Spinal cord (tissue), 10 donors: ENCODE measurements at places on chromosomes 3 and 15.

DNA sequence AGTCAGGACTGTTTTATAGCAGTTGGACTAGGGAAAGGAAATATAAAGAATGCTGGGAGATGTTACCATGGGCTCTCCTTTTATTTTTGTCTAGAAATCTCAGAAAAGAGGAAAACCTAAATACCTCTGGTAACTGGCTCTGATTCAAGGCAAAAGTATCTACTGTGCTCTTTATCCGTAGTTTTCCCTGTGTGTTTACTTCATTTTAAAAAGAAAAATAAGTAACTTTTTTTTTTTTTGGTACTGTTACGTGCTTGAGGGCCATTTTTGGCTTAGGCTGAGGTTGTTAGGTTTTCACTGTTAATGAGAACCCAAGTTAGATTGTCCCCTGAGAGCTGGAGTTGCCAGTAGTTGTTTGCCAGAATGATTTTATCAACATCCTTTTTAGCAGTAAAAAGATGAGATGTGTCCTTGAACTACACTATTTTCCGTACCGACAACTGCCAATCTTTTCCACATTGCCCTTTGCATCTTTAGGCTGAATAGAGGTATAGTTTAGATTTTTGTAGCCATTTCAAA is 35.8 kb downstream of the IQGAP1 start:
- no peak for DNase-seq

GRCh38 chr15:48411971-48412591 is 80.9 kb downstream of the DUT start:
- peak; percentile 65 for DNase-seq

- no peak for DNase-seq
Observed at GRCh38 chr15:41827290-41827879, 507 bp upstream of the JMJD7 start.

GRCh38 chr3:147371771-147372340 is 34.5 kb downstream of the ZIC4 start:
- no peak for DNase-seq

- DNase-seq: peak; percentile 78
Observed at GRCh38 chr3:186109897-186110803, 1.3 kb upstream of the ETV5 start.

GRCh38 chr3:78847603-78848002 is 920.2 kb downstream of the ROBO1 start:
- no peak for DNase-seq

DNA sequence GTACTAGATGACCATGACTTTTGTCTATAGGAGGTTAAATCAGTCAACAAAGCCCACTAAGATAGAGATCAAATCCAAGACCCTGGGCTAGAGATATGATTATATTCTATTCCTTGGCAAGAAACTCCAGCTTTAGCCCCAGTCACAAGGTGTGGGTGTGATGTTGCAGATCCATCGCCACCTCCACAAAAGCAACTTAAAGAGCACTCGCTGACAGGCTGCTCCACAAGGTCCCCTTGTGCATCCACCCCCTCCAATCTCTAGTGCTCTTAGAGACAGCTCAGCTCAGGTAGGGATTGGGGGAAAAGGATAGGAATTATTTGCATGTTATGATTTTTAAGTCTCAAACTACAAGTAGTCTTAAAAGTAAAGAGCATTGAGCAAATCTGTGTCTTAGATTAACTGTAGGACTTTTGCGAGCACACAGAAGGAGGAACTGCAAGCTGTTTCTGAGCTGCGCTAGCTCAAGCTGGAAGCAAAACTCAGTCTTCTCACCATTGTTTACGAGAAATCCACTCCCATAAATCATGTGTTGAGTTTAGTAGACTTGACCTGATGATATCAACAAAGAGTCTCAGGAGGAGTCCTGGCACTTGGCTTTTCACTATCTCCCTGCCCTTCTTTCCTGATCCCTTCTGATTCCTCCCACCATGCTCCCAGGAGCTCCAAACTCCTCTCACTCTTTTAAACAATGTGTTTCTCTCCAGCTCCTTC is 177.6 kb downstream of the STAC start:
- DNase-seq: no peak

DNA sequence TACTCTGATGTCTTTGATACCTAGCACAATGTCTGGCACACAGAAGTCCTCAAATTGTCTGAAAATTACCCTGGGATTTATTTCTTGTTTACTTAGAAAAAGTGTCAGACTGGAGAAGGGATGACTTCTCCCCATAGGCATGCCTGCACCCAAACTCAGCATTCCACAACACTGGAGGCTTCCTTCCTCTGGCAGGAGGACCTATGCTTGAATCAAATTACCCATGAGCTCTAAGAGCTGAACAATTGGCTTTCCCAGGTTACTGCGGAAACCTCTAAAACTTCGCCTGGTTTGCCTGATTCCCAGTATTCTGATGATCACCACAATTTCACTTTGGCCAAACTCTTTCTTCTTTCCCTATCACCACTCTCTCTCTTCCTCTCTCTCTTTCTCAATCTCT is 217.4 kb downstream of the DIPK2A start:
- DNase-seq: no peak

DNA sequence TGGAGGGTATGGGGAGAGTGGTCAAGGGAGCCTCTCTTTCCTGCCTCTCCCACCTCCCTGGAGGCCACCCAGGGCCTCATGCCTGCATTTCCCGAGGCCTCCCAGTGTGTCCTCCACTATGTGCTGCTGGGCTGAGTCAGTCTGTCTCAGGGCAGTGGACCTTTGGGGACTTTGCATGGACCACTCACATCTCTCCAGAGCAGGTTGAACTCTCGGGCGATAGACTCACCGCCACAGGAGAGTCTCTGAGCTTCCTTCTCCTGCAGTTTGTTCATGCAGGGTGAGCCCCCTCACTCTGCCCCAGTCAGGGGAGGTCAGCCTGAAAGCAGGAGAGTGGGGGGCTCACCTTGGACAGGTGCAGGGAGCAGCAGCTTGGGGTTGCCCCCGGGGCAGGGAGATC is 60.5 kb upstream of the SEC22A start:
- no peak for DNase-seq

DNA sequence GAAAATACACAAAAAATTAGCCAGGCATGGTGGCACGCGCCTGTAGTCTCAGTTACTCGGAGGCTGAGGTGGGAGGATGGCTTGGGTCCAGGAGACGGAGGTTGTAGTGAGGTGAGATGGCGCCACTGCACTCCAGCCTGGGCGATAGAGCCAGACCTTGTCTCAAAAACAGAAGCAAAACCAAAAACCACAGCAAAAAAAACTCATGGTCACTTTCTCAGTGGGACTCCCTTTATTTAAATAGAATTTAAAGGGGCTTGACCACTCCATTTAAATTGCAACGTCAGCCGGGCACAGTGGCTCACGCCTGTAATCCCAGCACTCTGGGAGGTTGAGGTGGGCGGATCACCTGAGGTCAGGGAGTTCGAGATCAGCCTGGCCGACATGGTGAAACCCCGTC is 32.8 kb downstream of the ARHGAP31 start:
- DNase-seq: no peak

DNA sequence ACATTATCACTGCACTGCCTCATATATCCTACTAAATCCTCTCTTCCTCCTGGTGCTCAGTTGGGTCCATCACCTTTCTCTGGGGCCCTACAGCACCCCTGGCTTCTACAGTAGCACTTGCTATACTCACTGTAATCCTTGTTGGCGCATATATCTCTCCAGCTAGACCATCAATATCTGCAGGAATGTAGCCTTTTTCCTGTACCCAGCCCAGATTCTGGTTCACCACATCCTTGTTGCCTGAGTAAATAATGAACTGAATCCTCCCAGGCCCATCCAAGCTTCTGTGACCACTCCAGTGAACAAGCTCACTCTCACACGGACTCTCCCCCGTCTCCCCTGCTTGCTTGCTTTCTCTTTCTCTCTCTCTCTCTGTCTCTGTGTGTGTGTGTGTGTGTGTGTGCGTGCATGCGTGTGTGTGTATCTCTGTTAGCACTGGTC is 62.5 kb upstream of the LIPC start:
- DNase-seq: no peak

DNA sequence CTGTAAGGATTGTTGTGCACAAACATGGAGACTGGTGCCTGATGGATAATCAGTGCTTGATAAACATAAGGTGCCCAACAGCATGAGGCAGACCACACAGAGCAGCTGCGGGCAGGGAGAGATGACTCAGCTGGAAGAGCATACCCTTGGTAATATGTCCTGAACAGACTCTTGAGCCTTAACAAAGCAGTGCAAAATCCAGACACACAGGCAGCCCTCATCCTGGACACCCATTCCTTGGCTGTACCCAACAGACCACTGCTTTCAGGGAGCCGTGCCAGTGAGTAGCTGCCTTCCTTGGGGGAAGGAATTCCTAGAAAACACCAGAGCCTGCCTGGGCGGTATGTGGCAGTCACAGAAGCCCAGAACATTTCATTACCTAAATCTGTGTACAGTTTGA is 156.2 kb downstream of the CLSTN2 start:
- no peak for DNase-seq

GRCh38 chr3:28326458-28326926 is 22.0 kb upstream of the ZCWPW2 start:
- no peak for DNase-seq

DNA sequence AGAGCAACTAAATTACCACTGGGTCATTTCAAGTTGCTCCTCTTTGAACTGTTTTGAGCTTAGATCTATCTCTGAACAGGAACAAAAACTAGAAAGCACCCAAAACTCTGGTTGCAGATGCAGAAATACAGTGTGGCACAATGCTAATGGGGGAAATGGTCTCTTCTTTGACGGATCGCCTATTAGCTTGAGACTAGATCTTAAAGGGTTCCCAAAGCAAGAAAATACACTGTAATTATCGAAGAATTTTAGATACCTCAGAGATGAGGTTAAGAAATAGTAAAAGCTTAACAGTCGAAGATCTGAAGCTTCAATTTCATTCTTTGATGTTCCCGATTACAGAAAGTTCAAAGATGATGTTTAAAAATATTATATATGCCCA is 818 bp downstream of the PPP1R2 start:
- no peak for DNase-seq

DNA sequence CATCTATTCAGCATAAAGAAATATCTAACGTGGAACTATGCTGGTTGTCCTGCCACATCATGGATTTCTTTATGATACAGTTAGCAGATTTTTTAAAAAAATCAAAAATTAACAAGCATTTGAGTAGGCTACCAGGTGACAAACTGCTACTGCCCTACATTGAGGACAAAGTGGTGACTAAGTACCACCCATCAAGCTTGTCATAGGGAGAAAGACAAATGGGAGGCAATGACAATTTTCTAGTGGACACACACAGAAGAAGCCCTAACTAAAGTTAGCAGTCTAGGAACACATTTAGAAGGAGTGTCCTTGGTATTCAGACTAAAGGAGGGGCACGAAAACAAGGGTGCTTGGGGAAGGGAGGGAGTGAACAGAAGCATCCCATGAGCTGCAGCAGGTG is 131.2 kb downstream of the TBL1XR1 start:
- no peak for DNase-seq

DNA sequence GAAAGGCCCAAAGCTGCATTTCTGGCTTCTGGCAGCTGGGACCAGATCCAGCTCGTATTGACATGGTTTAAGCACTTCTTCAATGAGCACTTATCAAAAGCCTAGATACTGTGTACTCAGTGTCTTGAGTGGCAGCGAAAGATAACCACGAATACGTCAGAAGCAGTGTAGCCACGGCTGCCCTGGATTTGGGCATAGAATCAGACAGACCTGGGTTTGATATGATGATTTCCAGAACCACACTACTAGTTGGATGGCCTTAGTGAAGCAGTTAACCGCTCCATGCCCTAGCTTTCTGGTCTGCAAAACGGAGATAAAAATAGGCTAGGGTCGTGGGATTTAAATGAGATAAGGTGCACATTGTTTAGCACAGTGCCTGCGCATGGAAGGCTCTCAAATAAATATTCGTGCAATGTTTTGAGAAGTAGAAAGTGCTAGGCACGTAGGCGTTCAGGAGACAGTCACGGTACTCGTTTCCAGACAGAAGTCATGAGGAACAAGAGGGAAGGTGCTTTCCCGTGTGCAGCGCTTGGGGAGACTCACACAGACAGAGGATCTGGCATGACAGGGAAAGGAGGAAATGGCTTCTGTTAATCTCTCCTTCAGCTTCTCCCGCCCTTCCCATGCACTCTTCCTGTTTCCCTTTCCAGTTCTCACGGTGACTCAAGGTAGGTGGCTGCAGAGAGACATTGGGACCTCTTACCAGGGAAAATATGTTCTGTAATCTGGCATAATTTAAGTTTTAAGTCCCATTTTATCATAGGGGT is 70.3 kb downstream of the CCNL1 start:
- no peak for DNase-seq

DNA sequence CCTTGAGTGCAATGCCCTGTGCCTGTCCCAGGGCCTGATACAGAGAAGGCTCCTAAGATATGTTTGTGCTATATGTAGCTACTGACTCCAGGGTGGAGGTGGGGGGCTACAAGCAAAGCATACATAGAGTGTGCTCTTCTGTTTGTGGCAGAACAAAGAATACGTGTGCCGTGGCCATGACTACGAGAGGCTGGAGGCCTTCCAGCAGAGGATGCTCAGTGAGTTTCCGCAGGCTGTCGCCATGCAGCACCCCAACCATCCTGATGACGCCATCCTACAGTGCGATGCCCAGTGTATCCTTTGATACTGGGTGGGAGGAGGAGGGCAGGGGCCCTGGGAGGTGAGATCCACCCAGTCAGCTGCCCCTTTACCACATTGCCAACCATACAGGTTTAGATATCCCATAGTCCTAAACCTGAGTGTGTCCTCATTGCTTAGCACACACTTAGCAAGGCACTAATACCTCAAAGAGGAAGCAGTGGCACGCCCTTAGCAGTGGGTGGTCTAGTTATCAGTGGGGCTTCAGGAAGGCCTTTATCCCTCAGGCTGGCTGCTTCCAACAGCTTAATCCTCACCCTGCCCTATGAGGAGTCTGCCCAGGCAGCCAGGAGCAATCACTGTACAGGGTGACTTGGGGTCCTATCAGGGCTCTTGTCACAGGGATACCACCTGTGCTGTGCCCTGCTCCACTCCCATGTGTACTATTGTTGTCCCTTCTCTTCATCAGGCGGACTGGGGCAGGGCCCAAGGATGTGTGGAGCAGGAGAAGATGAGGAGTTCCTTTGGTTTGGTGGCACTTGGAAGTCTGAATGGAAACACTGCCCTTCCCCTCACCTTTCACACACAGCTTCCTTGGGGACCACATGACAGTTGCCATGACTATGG is 30.1 kb upstream of the MANF start:
- DNase-seq: no peak

DNA sequence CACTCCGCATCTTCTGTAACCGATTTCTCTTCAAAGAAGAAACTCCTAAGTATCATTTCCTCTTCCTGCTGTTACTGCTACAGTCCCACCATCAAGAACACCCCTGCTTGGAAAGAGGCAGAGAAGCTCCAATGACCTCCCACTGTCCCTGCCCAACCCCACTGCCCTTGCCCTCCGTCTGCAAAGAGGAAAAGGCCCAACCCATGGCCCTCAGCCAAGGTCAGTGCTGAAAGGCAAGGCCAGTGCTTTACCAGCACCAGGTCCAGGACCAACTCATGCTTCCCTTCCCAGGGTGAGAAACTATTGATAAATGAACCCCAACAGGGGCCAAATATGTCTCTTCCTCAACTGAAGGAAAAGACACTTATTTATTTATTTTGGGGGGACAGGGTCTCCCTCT is 22.5 kb downstream of the FAM240A start:
- no peak for DNase-seq

GRCh38 chr3:188881954-188882641 is 289.7 kb upstream of the TPRG1 start:
- no peak for DNase-seq
